Activated naive CD4-positive, alpha-beta T cell treated with anti-CD3 and anti-CD28 coated beads, Interleukin-2, amount 10 ng/mL, durations not matched to agents 7 days and 5 days (primary cell): ENCODE measurements at places on chromosomes 12 and 14.

DNA sequence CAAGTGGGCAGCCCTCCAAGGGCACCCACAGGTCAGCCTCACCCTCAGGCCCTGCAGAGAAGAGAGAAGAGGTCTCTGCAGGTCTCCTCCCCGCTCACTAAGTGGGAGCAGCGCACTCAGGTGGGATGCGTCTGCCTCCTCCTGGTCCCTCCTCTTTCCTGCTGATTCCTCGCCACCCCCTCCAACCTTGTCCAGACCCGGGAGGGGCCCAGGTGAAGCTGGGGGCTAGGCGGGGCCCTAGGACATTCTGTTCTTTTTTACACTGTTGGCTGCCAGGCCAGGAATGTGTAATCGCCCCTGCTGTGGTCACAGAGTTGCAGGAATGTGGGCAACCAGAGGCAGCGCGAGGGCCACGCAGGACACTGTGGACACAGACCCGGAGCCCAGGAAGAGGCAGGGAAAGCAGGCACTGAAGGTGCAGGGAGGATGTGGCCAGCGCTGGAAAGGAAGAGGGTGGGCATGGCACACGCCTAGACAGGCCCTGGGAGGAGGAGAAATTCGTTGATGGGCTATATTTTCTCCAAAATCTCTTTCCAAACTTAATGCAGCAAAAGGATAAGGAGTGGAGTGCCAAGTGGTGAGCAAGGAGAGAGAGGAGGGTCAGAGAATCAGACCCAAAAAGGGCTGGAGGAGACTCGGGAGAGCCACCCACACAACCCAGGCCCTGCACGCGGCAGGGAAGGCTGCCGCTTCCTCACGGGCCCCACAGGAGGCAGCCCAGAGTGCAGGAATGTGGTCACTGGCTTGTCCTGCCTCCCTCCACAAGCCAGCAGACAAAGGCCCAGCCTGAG, 911 bp upstream of the SCNN1A start:
- H3K4me3 ChIP-seq, result peak overlapping the region; percentile 24
- no peaks in the 10 kb centered on the region for H3K36me3 ChIP-seq

DNA sequence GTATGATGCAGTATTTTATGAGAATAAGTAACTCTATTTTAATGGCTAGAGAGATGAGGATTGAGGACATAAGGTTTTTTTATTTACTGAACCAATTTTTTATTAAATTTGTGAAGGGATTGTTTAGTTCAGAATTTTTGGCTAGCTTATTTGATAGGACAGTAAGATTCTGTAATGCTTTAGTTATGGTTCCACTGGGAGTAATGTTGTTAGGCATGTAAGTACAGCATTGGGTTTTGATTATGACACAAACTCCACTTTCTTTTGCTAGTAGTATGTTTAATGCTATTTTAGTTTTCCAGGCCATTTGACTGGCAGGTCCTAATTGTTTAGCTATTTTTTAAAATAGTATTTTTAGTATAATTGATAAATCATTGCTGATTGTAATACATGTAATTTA, 33.8 kb upstream of the LRRC10 start:
- no peaks in the 10 kb centered on the region for H3K36me3 ChIP-seq
- no peak overlapping the region for H3K4me3 ChIP-seq

DNA sequence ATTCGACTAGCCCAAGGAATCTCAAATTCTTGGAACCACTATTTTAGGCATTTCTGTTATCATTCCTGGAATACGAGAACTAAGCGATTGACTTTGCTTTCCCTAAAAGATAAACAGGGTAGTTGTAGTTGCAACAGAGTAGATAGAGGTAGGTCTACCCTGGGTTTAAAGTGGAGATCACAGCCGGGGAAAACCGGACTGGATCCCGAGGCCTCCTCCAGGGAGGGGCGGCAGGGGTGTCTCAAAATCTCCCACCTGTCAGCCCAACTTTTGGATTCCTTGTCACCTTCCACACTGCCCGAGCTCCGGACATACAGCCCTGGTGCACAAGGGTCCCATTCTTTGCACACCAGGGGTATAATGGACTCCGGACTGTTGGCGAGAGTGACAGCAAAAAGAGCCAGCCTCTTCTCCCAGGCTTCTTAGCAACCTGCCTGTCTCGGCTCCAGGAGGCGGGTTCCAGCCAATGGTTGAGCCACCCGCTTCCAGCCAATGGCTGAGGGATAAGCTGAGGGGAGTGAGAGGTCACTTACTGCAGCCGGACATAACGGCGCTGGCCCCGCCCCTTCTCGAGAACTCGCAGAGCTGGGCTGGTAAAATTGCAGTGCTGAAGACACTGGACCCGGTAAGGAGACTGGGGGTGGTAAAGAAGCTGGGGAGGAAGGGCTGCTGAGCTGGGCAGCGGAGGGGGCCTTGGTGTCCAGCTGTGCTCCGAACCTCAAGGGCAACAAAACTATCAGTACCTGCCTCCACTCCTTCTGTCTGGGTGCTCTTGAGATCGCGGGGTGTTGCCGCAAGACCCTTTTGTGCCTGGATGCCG, at the start of gene SUOX:
TSS of gene SUOX (plus strand) at position 562 of the 820 bp plus-strand sequence. CDS start 4,946 bp downstream, outside the sequence.
- peak within 1 kb of the TSS; percentile 42 for H3K27ac ChIP-seq
- H3K4me3 ChIP-seq, result peak within 1 kb of the TSS; percentile 57
- peaks cover 30% of the 10 kb centered on the region for H3K27me3 ChIP-seq
- DNase-seq, result peak; percentile 54
- H3K36me3 ChIP-seq, result peaks cover 24% of the 10 kb centered on the region

GRCh38 chr14:49512571-49512970, 73.6 kb downstream of the RPS29 start:
- no peaks in the 10 kb centered on the region for H3K4me1 ChIP-seq
- H3K27ac ChIP-seq, result no peak overlapping the region
- DNase-seq, result no peak
- no peaks in the 10 kb centered on the region for H3K36me3 ChIP-seq
- H3K27me3 ChIP-seq, result peaks cover 8% of the 10 kb centered on the region
- H3K4me3 ChIP-seq, result no peak overlapping the region

- peaks cover 4% of the 10 kb centered on the region for H3K36me3 ChIP-seq
- H3K4me3 ChIP-seq, result no peak overlapping the region
- H3K27ac ChIP-seq, result no peak overlapping the region
- H3K4me1 ChIP-seq, result peaks cover 3% of the 10 kb centered on the region
- H3K27me3 ChIP-seq, result no peaks in the 10 kb centered on the region
- no peak for DNase-seq
Measured at GRCh38 chr12:50647479-50647878, 116.4 kb upstream of the ATF1 start.

DNA sequence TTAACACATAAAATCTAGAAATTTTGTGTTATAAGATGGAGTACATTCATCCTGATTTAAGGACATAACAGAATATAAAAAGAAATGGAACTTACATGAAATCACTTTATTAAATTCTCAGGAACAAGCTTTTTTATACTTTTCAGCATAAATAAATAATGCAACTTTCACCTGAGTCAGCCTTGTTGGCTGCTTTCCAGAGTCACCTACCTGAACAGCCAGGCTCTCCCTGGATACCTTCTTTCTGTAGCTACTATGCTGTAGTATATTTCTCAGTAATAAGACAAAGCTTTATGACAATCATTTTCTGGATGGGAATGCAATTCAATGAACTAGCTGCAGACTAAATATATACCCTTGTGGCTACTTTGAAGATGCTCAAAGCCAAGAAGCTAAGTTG, 111.9 kb downstream of the NTS start:
- no peaks in the 10 kb centered on the region for H3K36me3 ChIP-seq
- no peak overlapping the region for H3K27ac ChIP-seq
- H3K4me1 ChIP-seq, result no peaks in the 10 kb centered on the region
- no peaks in the 10 kb centered on the region for H3K27me3 ChIP-seq
- DNase-seq, result no peak

DNA sequence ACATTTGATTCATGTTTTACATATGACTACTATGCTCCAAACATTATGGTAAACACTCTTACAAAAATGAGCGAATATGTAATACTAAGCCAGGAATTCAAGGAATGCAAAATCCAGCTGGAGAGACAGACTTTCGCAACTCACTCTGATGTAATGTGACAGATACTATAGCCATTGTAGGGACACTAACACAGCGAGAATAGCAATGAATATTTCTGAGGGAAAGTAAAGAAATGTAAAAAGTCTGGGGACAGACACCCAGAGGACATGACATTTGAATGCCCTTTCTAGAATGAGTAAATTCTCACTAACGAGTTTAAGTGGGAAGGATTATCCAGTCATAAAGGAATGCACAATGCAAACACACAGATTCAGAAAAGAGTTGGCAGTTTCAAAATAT, 121.9 kb downstream of the PIK3C2G start:
- no peaks in the 10 kb centered on the region for H3K36me3 ChIP-seq
- no peaks in the 10 kb centered on the region for H3K4me1 ChIP-seq
- DNase-seq, result no peak
- no peak overlapping the region for H3K27ac ChIP-seq

- H3K27me3 ChIP-seq, result peaks cover 34% of the 10 kb centered on the region
- peaks cover 18% of the 10 kb centered on the region for H3K4me1 ChIP-seq
- peaks cover 2% of the 10 kb centered on the region for H3K36me3 ChIP-seq
- peak; percentile 52 for DNase-seq
- H3K4me3 ChIP-seq, result peak overlapping the region; percentile 73
- H3K27ac ChIP-seq, result peak overlapping the region; percentile 49
Measured at GRCh38 chr12:132558861-132559623, 51.3 kb downstream of the LRCOL1 start.

GRCh38 chr12:70885956-70886355, 34.6 kb downstream of the PTPRR start:
- no peak for DNase-seq
- H3K4me3 ChIP-seq, result no peak overlapping the region
- no peak overlapping the region for H3K27ac ChIP-seq
- no peaks in the 10 kb centered on the region for H3K4me1 ChIP-seq
- no peaks in the 10 kb centered on the region for H3K36me3 ChIP-seq

GRCh38 chr14:101813171-101813759, 51.8 kb downstream of the PPP2R5C start:
- H3K36me3 ChIP-seq, result peaks cover 70% of the 10 kb centered on the region
- DNase-seq, result no peak
- H3K4me3 ChIP-seq, result peak overlapping the region; percentile 90
- H3K4me1 ChIP-seq, result peaks cover 79% of the 10 kb centered on the region
- H3K27me3 ChIP-seq, result no peaks in the 10 kb centered on the region

GRCh38 chr12:24562771-24563431, 386.0 kb downstream of the BCAT1 start:
- H3K4me1 ChIP-seq, result peaks cover 12% of the 10 kb centered on the region
- H3K27ac ChIP-seq, result no peak overlapping the region
- H3K4me3 ChIP-seq, result peak overlapping the region; percentile 64
- DNase-seq, result no peak
- peaks cover 56% of the 10 kb centered on the region for H3K27me3 ChIP-seq
